ENCODE measurements at places on chromosomes 3 and 15.

DNA sequence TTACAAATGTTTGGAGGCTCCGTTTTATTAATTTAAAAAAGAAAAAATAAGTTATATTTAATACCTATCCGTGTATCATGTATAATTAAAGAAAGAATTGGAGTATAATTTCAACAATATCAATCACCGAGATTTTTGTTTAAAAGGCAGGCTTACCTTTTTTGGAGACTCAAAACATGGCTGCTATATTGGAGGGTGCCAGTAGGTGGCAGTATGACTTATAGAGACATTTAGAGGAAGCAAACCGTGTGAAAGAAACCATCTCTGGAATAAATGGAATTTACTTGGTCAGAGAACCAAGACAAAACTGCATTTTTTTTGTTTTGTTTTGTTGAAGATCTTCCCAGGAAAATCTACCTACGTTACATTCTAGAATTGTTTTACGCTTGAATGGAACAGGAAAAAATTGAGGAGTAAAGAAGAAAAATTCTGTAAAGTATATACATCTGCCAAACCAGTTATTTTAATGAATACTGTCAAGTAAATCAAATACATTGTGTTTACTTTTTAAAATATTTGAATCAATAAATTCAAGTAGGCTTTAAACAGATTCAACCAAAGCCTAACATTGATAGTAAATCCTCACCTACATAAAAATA is 802.6 kb upstream of the ALCAM start:
- DNase-seq = peak; percentile 77

DNA sequence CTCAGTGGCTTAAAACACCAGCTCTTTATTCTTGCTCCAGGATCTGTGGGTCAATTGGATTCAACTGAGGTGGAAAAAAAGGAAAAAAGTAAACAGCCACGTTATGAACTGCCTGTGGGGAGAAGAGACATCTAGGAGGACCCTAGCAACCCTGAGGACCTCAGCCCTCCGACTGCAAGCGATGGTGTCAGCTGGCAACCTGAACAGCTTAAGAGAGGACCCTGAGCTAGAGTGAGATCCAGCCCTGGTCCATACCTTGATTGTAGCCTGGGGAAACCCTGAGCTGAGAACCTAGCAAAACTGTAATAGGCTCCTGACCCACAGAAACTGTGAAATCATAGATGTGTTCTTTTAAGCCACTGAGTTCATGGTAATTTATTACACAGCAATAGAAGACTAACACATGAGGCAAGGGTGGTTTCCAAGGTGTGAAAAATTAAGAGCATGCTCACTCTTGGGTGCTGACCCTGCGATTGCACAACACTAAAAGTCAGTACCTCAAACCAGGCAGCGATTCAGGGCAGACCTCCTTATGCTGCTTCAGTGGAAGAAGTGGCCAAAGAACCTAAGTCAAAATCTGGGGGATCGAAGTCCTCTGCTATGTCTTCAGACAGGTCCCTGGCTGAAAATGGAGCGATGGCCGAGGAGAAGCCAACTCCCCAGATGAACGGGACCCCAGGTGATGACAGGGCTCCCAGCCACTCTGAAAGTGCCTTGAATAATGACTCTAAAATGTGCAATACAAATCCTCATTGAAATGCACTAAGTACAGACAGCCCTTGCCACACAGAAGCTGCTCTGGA is 57.7 kb downstream of the GASK1A start:
- no peak for DNase-seq

GRCh38 chr3:174342941-174343501 is 516.1 kb upstream of the NAALADL2 start:
- peak; percentile 50 for DNase-seq

DNA sequence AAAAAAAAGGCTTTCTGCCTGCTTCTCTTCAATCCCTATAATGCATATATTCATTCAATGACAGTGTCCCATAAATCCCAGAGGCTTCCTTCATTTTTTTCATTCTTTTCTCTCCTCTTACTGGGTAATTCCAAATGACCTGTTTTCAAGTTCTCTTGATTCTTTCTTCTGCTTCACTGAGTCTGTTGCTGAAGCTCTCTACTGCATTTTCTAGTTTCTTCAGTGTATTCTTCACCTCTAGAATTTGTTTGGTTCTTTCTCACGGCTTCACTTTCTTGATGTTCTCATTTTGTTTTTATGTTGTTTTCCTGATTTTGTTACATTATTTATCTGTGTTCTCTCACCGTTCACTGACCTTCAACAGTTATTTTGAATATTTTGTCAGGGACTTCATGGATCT is 141.6 kb downstream of the SCAPER start:
- DNase-seq = no peak

- DNase-seq = peak; percentile 77
Measured at GRCh38 chr3:23183731-23184130, 19.4 kb upstream of the UBE2E2 start.

DNA sequence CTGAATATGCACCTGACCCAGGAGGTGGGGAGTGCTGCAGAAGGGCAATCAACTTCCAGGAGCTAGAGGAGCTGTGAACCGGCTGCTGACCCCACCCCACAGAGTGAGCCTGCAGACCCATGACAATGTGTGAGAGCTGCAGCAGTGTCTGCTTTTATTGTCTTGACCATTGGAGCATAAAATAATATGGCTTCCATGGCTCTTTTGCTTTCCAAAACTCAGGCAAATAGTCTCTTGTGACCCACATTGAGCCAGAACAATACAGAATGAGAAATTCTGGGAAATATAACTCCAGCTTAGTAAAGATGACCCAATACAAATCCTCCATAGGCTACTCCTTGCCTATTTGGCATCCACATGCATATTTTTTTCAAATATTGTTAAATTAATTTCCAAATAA is 309.6 kb downstream of the PYDC2 start:
- no peak for DNase-seq

GRCh38 chr3:113695786-113696645 is at the start of gene USF3:
USF3 (minus strand) TSS chr3:113696642; CDS start chr3:113674878, 21,764 bp downstream.
- DNase-seq = peak; percentile 63

DNA sequence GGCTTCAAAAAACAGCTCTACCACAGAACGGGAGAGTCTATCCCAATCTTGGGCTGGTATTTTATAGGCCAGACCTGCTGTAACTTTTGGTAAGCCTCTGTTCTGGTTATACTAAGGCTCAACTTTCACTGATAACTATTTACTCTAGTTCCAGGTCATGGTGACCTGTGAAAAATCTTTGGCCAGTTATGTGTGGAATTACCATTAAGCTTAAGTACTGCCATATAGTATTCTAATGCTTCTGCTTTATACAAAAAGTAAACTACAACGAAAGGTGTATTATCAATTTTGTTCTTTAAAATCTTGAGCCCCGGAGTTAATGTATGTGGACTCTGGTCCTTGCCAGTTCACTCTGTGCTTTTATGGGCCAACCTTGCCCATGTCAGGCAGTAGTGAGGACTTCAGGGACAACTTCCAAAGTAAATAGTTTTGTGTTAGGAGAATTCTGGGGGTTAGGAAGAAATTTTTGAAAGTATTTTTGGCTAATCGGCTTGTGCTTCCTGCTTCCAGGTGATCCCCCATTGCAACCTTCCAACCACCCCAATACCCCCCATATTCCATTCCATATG is 6.4 kb downstream of the SIAH2 start:
- DNase-seq = no peak

DNA sequence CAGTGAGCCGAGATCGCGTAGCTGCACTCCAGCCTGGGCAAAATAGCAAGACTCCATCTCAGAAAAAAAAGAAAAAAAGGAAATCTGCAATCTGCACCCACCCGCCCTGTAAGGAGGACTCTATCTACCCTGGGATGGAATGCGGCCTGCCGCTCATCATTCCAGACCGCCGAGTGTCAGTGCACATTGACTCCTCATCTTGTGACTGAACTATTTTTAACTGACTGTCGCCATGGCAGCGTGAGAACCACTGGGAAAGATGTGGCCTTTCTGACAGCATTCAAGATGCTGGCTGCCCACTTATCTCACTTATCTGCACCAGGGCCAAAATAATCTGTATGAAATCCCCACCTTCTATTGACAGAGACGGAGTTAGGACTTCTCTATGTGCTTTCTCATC is 38.8 kb upstream of the ANKRD34C start:
- peak; percentile 1 for DNase-seq

DNA sequence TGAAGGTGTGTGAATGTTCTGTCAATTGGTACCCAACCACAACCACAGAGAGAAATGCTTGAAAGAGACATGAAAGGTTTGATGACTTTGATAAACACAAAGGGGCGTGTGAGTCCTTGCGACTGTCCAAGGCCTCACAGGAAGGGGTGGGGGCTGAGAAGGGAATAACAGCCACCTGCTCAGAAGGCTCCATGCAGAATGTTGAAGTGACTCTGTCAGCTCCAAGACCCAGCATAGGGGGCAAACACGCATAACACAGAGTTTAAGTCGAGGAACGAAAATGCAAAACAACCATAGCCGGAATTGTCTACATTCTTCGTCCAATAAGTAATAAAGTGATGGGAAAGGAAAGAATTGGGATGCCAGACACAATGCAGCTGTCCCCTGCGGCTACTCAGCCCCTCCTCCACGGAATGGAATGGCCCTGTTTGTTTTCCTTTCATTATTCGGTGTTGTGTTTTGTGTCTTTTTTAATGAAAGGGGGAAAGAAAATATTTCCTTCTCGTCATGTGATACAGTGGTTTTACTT is 19.9 kb downstream of the TMEM212 start:
- peak; percentile 77 for DNase-seq

GRCh38 chr3:60206206-60206605 is 1045.0 kb downstream of the FHIT start:
- DNase-seq = no peak

GRCh38 chr3:45599424-45599886 is 4.9 kb downstream of the LIMD1 start:
- DNase-seq = no peak

DNA sequence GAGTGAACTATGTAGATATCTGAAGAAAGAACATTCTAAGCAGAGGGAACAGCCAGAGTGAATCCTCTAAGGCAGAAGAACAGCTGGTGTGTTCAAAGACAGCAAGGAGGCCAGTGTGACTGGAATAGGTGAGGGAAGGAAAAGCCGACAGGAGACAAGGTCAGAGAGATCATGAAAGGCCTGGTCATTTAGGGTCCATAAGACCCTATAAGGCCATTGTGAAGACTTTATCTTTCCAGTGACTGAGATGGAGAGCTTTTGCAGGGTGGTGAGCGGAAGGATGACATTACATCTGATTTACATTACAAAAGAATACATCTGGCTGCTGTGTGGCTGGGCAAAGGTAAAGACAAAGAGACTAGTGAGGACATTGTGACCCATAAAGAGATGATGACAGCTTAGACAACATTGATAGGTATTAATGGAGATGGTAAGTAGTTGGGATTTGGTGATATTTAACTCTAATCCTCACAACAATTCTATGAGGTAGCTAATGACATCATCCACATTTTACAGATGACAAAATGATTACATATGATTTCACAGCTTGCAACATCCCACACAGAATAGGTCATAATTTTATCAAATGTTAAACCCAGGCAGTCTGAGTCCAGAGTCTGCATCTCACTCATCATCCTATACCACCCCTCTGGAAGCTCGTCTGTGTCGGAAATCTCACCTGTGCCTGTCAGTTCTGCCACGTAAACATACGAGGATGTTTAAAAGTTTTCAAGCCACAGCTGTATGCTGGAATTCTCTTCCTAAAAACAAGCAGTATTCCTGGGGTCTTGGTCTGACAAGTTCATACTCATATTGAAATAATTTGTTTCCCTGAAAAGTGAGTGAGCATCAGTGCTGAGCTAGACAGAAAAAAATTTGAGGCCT is 70.2 kb upstream of the PIK3R4 start:
- no peak for DNase-seq

DNA sequence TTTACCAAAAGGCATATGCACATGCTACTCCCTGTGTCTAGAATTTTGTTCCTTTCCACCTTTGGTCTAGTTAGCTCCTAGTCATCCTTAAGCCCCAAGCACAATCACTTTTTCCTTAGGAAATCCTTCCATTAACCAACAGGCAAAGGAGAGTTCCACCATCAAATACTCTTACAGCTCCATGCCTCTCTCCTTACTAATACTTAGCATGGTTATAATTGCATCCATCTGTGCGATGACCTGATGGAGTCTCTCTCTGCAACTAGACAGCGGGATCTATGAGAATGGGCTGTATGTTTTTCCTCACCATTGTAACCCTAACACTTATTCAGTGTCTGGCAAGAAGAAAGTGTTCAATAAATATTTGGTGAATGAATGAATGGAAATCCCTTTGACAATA is 69.3 kb upstream of the SMAD3 start:
- DNase-seq = no peak

- DNase-seq = peak; percentile 22
Measured at GRCh38 chr3:56825567-56826438, 24.1 kb upstream of the ARHGEF3 start.
